ENCODE measurements at places on chromosomes 12 and 14.

DNA sequence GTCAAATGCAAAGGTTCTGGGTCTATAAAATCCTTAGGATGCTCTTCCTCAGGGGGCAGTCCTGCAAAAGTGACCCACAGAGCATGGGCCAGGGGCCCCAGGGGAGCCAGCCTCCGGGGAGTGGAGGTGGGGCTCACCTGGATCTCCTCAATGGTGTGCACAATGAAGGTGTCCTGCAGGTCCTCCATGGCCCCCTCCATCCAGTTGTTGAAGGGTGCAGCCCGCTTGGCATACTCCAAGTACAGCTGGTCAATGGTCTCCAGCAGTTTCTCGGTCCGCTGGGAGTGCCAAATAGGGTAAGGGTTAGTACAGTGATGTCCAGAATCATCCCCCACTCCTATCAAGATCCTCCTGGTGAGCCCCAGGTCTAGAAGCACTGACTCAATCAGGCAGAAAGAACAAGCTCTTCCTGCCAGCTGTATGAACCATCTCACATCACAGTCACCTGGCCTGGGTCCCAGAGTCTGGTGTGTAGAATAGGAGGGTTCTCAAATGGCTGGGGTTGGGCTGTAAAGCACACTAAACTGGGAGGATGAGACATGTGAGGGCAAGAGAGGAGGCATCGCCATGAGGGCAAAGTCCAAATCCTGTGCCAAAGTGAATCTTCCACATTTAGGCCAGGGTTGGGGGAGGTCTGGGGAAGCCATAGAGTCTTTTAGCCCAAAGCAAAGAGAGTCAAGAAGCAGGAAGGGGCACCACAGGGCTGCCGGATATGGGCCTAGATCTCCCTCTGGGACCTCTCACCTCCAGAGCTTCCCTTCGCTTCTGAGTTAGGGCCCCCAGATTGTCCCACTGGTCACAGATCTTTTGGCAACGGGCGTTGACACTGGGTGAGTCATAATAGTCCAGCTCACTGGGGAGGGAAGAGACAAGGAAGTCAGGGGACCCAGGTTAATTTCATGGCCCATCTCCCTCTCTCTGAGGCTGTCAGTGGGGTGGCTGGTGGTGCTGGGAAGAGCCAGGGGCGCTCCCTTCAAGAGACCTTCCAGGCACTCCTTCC is 91.5 kb upstream of the ZFP36L1 start:
- DNase-seq = no peak

DNA sequence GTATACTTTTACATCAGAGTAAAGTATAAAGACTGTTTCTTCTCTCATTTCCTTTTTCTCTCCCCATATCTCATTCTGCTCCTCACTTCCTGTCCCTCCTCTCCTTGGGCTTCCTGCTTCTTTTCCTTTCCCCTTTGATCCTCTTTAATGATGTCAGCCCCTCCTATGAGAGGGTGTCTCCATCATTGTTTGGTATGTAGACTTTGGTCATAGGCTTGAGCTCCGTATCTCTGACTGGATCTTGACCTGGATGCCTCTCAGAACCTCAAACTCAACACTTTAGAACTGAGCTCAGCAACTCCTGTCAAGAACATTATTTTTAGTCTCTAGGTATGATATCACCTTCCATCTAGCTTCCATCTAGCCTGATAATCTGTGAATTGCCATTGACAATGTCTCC is 50.3 kb downstream of the AKAP6 start:
- no peak for DNase-seq

- no peak for DNase-seq
Measured at GRCh38 chr14:75433631-75434071, 5.8 kb downstream of the JDP2 start.

DNA sequence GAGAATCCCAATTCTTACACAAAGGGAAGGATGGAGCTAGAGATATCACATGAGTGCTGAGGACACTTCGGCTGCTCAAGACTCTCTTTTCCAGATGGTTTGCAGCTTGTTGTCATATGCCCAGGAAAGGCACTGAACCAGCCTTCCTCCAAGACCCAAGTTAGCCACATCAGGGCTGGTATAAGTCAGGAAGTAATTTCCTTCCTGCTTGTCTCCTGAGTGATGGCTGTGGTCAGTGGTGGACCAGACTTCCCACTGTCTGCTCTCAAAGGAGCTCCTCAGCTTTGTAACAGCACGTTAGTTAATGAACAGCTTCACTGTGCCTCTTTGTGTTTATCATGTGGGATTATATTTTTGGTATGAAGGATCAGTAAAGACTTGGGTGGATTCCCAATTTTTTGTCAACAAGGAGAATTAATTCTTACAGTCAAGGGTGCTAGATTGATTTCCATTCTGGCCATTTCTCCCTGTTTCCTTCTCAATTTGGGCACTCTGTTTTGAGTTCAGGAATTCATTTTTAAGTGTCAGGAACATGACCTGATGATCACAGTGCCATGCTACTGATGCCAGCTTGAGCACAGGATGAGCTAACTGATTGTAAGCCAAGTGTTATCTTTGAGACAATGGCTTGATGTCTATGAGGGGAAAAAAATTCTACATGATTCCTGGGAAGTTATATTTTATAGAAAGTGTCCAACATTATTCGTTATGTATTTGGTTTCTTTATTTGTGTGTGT is 145.8 kb downstream of the GCH1 start:
- DNase-seq = peak; percentile 61

DNA sequence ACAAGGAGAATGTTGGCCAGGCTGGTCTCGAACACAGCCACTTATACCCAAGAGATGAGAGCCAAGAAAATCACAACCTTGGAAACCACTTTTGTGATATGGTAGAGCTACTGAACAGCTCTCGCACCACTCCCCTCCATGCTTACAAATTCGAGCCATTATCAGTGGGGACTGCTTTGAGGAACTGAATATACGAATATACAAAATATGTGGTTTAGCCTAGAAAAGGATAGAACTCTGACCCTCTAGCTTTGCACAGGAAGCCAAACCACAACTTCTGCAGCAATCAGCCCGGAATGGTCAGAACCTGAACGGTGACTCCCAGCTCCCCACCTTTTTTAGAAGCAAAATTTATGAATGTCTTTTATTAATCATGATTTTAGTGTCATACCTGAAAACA is 129.8 kb upstream of the TMEM132C start:
- no peak for DNase-seq

DNA sequence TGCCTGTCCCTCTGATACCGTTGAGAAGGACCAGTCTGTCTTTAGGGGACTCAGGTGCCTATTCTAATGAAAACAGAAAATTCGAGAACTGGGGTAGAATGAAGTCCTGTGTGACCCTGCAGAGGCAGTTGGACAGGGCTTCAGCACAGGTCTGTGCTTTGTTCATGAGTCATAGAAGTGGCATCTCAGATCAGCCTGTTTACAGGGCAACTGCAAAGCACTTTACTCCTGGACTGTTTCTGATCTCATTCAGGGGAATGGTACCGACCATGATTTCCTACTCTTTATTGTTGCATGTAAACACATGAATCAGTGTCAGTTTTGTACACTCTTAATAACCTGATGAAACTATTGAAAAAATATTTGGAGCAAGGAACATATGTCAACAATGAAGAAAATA is 1517.0 kb downstream of the AACS start:
- no peak for DNase-seq

- no peak for DNase-seq
Measured at GRCh38 chr12:49585477-49586459, 17.8 kb upstream of the MCRS1 start.

DNA sequence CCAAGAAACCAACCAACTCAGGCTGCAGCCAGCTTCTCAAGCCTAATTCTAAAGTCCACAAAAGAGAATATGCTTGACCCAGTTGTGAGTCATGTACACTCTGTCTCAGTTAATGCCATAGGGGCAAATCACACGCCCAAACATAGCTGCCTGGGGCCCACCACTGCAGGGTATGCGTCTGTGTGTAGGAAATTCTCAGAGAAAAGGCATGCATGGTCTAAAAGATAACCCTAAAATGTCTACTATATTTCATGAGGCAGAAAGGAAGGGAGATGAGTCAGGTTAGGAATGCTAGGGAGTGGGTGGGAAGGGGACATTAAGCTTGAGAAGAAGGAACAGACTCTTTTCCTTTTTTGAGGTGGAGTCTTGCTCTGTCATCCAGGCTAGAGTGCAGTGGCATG is 22.3 kb upstream of the SPTLC2 start:
- no peak for DNase-seq

- DNase-seq = no peak
Measured at GRCh38 chr14:35600253-35600652, 66.3 kb downstream of the INSM2 start.

GRCh38 chr12:65598688-65599087 is 225.6 kb upstream of the HMGA2 start:
- DNase-seq = no peak

- DNase-seq = peak; percentile 52
Measured at GRCh38 chr14:31300296-31300695, 92.7 kb upstream of the HECTD1 start.

DNA sequence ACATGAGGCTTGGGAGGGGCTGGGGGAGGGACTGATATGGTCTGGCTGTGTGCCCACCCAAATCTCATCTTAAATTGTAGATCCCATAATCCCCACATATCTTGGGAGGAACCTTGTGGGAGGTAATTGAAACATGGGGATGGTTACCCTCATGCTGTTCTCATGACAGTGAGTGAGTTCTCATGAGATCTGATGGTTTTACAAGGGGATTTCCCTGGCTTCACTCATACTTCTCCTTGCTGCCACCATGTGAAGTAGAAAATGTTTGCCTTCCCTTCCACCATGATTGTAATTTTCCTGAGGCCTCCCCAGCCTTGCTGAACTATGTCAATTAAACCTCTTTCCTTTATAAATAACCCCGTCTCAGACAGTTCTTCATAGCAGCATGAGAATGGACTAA is 362.9 kb downstream of the PCNX1 start:
- no peak for DNase-seq

- no peak for DNase-seq
Measured at GRCh38 chr12:68393417-68393816, 61.3 kb upstream of the MDM1 start.

- DNase-seq = no peak
Measured at GRCh38 chr12:120554678-120555077, 20.5 kb downstream of the RNF10 start.

- no peak for DNase-seq
Measured at GRCh38 chr12:32116897-32117296, 10.2 kb downstream of the BICD1 start.

GRCh38 chr12:10636611-10637010 is 23.2 kb upstream of the MAGOHB start:
- DNase-seq = no peak

DNA sequence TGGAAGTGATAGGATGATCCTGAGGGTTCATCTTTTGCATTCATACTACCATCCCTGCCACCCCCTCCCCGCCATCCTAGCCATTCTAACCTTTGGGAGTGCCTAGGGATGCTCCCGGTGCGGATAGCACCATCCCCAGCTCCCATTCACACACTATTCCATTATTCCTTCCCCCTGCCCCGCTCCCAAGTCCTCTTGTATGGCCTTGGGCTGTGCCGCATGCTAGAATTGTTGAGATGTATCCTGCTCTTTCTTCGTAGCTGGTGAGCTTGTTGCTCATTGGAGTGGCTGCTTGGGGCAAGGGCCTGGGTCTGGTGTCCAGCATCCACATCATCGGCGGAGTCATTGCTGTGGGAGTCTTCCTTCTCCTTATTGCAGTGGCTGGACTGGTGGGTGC is 644 bp downstream of the TSPAN31 start:
- DNase-seq = peak; percentile 49

- DNase-seq = no peak
Measured at GRCh38 chr12:104956870-104957718, 996 bp downstream of the SLC41A2 start.

DNA sequence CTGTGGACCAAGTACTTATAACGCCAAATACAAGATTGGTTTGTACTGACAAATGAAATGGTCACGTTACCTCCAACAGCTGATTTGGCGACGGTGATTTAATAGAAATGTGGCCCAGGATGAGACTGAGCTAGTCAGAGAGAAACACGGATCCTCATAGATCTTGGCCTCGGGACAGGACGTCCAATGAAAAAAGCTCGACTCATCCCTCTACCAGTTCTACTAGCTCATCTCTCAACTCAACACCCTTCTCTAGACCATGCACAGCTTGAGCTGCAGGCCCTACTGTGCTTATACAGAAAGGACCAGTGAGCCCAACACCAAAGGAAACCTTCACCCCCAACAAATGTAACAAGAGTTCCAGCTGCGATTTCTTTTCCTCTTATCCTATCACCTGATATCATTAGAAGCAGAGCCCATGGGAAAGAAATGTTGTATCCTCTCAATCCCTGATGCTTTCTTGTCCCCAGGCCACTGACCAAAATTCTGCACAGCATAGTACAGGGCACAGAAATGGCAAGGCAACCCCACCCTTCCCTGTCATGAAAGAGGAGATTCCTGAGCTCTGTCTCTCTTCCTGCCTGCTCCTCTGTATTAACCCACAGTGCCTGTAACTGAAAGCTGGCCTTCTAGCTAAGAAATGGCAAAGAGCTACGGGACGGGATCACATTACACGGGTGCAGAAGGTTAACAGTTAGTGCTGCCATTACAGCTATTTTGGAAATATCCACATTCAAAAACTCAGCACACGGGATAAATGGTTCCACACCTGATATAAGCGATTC is 39.2 kb downstream of the DICER1 start:
- no peak for DNase-seq

GRCh38 chr12:15208871-15209656 is 12.2 kb downstream of the RERG start:
- peak; percentile 22 for DNase-seq

GRCh38 chr12:4273273-4273651 is 300 bp upstream of the CCND2 start:
- DNase-seq = no peak

DNA sequence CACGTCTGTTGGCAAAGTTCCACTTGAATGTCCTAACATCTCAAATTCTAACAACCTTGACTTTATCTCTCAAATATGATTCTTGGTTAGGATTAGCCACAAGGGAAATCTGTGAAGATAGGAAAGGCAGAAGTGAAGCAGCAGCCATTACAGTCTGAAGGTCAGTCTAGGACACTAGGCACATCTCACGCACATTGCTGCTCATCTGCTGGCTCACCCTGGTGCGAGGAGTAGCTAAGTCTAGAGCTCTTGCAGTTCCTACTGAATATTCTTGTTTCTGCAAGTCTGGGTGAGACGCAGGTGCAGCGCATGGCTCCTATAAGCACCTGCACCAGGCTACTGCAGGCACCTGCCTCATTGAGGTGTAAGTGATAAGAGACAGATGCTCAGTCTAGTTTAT is 6.4 kb upstream of the SLC25A3 start:
- DNase-seq = no peak

- no peak for DNase-seq
Measured at GRCh38 chr14:98219638-98220037, 1052.4 kb downstream of the BCL11B start.
